ENCODE measurements at places on chromosomes 3 and 15. TPM values are rescaled to one million over a fixed set of nuclear protein-coding genes. Genes with fewer than 3 reads are reported as not detected.

Gene ISLR
- 2.3 TPM for polyA plus RNA-seq

Gene MRPS22
- 68.4 TPM for polyA plus RNA-seq

Gene RPN1
- polyA plus RNA-seq = 403 TPM

Gene GRK7
- polyA plus RNA-seq = not detected

Gene SERP1
- polyA plus RNA-seq = 114 TPM

Gene ZNF660
- polyA plus RNA-seq = 2.8 TPM

Gene ALDH1A2
- 0.68 TPM for polyA plus RNA-seq

Gene VEPH1
- polyA plus RNA-seq = 36.4 TPM

Gene ABHD17C
- polyA plus RNA-seq = 30.8 TPM

Gene CPNE9
- polyA plus RNA-seq = not detected

Gene AADAC
- polyA plus RNA-seq = not detected

Gene PYGO1
- 7.7 TPM for polyA plus RNA-seq

Gene TMIE
- not detected for polyA plus RNA-seq

Gene SLC6A1
- polyA plus RNA-seq = not detected

Gene SPATA12
- polyA plus RNA-seq = not detected

Gene DGKG
- 4.8 TPM for polyA plus RNA-seq

Gene TLR9
- polyA plus RNA-seq = 0.05 TPM

Gene C3orf49
- polyA plus RNA-seq = not detected

Gene MYZAP
- not detected for polyA plus RNA-seq

Gene MYNN
- polyA plus RNA-seq = 27.0 TPM

Gene C3orf85
- polyA plus RNA-seq = not detected

Gene CCR9
- polyA plus RNA-seq = not detected

Gene FURIN
- 21.5 TPM for polyA plus RNA-seq
